Kidney glomerular epithelial cell (primary cell): ENCODE measurements at places on chromosomes 1 and 21.

GRCh38 chr1:26315874-26316850 is 1.6 kb upstream of the CD52 start:
- no peak for DNase-seq

DNA sequence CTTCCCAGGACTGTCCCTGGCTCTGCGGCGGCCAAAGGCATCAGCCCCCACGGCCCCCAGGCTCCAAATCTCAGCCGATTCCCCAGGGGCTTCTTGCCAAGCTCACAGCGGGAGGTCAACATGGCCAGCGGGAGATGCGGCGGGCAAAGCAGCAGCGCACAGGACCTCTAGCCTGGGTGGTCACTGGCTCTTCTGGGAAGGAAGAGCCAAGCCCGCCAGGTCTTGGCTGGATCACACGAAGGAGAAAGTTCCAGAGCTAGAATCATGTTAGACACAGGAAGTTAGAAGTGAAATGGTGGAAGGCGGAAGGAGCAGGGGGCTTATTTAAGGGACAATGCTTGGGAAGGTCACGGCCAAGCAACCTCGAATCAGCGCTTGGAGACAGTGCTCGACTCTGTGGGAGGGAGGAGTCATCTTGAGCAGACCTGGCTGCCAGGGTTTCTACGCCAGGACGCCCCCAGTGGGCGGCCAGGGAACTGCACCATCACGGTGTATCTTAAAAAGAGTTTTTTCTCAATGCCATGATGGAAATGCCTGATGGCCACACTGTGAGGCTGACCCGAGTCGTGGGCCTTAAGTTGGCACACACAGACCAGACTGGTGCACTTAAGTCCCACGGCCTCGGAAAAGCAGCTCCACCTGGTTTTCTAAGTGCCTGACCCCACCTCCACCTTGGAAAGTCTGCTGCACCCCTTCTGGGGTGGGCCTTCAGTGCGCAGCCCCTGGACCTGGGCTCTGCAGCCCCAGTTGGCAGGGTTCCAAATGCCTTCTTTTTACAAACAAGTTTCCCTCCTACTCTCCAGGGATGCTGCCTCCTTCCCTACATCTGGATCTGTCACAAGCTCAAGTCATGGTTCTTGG is 29.3 kb downstream of the SLC66A1 start:
- DNase-seq: peak; percentile 43

- DNase-seq: peak; percentile 80
These were observed 84.1 kb upstream of the ZNF326 start for GRCh38 chr1:89910780-89911179.

- DNase-seq: no peak
These were observed 14.2 kb downstream of the TNFRSF14 start for GRCh38 chr1:2570332-2570731.

- DNase-seq: no peak
These were observed 2.0 kb upstream of the NHLH2 start for GRCh38 chr1:115842948-115843347.

DNA sequence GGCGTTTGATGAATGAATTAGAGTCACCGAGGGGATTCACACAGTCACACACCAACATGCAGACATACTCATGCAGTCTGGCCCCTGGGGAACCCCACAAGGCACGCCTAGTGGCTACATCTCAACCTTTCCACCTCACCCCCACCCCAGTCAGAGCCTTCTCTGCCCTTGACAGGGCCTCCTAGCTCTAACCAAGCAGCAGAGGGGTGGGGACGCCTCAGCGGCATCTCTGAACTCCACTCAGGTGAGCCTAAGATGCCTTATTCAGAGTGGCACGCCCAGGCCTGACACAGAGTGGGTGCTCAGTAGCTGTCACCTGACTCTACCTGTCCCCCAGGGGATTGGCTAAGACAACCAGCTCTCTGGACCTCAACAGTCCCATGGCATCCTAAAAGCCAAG is 3.7 kb upstream of the SDC3 start:
- no peak for DNase-seq

DNA sequence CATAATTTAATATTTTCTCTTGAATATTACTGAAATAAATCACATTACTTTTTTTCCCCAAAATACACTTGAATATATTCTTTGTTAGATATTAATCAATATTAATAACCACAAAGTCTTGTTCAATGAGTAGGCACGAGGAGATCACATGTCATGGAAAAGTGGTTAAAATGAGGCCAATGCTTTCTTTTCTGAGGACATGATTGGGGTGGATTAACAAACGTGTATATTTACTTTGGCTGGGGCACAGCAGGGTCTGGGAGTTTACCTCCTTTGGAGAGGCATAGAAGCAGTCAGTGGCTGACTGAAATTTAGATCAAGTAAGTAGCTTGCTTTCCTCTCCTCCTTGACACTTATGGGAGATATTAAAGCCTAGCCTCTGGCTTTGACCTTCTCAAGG is 664.3 kb upstream of the B3GALT2 start:
- no peak for DNase-seq

DNA sequence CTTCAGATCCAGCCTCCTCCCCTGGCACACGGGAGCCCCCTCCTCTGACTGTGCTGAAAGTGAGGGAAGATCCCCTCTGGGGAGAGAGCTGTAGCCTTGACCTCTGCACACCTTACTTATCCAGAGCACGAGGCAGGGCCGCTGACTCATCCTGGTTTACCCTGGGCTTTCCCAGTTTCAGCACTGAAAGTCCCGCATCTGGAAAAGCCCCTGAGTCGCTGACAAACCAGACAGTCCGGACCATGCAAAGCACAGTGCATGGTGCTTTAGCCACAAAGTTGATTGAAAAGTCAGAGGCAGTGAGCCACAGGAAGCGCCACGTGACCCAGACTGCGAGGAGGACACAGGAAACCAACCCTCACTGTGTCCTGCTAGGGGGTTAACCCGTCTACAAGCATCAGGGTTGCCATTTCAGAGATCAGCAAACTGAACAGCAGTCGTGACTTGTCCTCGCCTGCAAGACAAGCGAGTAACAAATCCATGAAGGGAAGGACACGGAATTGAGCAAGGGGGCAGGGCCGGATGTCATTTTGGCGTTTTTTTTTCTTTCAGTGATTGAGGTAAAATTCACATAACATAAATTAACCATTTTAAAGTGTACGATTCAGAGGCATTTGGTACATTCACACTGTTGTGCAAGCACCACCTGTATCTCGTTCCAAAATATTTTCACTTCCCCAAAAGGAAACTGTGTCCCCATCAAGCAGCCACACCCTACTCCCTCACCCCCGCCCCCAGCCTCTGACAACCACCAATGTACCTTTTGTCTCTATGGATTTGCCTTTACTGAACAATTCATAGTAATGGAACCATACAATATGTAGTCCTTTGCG is 19.9 kb upstream of the IFNGR2 start:
- DNase-seq: peak; percentile 65

DNA sequence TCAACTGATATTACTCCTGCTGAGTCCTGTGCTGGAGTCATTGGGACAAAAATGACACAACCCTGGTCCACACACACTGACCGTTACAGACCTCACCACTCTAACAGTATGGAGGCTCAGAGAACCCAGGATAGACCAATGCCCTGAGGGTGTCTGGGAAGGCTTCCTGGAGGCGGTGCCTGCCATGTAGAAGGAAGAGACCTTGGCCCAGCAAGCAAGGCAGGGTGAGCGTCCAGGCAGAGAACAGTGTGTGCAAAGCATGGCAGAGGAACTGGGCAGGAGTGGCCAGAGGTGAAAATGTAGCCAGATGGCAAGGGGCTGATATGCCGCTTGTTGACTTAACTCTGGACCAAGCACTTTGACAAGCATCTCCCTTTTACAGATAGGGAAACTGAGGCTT is 85.5 kb downstream of the VWA5B1 start:
- DNase-seq: no peak

GRCh38 chr1:67496329-67496728 is 66.1 kb upstream of the SERBP1 start:
- DNase-seq: no peak

DNA sequence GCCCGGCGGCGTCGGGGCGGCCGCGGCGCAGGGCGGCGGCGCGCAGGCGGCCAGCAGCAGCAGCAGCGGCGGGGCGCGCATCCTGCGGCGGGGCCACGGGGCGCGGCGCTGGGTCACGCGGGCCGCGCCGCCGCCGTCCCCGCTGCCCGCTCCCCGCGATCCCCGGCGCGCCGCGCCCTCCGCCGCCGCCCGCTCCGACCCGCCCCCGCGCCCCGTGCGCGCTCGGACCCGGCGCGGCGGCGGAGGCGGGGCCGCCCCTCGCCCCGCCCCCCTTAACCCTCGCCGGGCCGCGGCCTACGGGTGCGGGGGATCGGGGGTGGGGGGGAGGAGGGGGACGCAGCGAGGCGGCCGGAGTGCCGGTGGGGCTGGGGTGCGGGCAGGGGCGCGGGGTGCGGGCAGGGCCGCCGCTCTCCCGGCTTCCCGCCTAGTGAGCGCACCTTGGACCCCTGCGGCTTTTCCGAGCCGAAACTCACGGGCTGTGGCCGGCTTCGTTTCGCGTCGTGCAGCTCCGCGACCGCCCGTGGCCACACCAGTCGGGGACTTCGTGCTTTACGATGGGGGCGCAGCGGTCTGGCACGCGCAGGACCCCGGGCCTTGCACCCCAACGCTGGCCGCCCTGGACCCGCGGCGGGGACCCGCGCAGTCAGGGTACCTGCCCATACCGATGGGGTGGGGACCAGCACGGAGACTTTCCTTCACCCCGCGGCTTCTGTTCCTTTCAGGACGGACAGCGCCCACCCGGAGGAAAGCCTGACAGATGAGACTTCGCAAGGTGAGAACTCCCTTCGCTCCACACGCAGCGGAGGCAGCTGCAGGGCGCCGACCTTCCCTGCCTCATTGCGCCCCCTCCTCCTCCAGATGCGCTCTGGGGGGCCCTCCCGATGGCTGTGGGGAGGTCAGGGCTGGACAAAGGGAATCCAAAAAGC is at the start of gene FNDC10:
FNDC10 (minus strand) TSS at position 201 of the 926 bp plus-strand sequence; CDS start at position 81, 120 bp downstream.
- no peak for DNase-seq

DNA sequence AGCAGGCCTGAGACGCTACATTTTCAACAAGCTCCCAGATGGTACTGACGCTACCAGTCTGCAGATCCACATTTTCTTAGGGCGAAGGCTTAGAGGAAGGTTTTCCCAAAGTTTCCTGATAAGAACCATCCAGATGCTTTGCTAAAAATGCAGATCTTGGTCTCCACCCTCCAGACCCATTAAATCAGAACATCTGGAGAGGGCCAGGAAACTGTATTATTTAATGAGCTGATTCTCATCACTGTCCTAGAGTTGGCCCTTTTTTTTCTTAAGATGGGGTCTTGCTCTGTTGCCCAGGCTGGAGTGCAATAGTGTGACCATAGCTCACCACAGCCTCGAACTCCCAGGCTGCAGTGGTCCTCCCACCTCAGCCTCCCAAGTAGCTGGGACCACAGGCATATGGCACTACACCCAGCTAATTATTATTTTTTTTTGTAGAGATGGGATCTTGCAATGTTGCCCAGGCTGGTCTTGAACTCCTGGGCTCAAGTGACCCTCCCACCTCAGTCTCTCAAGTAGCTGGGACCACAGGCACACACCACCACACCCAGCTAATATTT is 67.2 kb upstream of the EFHD2 start:
- DNase-seq: no peak

GRCh38 chr21:26377111-26377694 is 195.9 kb downstream of the CYYR1 start:
- DNase-seq: no peak

DNA sequence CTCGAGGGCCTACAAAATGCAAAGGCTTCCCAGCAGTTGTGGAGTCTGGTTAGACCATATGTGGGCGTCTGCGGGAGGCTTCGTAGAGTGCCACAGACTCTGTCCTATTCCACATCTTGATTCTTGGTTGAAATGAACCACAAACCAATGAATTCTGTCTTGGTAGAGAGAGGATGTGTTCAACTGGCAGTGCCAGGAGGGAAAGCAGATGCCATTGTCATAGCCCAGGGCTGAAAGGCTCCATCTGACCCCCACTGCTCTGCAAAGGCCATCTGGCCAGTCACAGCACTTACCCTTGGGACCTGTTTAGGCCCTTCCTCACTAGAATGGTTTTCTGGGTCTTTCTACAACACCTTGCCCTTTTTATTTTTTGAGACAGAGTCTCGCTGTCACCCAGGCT is 22.1 kb downstream of the ACOT11 start:
- no peak for DNase-seq

DNA sequence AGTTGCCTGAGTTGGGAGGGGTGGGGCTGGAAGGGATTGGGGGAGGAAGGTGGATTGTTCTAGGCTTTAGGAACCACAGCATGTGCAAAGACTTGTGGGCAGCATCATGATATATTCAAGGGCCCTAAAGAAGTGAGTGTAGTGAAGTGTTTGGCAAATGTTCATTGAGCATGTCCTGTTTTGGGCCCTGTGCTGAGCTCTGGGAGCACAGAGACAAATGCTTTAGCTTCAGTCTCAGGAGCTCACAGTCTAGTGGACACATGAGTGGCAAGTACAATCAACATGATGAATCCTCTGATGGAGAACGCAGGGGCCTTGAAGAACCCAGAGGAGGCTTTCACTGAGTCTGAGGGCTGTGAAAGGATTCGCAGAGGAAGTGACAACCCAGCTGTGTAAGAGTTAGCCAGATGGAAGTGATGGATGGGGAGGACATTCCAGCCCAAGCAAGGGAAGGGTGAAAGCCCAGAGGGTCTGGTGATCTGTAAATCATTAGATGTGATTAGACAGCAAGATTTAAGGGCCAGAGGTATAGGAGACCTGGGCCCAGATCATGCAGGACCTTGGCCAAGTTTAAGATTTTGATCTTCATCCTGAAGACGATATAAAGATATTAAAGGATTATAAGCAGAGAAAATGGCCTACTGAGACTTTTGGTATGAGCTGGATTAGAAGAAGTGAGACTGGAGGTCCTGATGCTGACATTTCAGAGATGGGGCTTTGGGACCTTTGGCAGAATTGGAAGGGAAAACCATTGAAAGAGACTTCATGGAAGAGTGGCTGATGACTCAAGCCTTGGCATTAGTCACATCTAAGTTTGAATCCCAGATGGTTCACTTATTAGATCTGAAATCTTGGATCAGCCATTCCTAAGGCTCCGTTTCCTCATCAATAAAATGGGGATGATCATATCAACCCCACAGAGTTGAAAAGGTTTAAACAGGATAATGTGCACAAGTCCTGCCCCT is 4.6 kb downstream of the IPO13 start:
- DNase-seq: peak; percentile 54

- no peak for DNase-seq
These were observed 5.8 kb downstream of the ROR1 start for GRCh38 chr1:63779338-63780211.

DNA sequence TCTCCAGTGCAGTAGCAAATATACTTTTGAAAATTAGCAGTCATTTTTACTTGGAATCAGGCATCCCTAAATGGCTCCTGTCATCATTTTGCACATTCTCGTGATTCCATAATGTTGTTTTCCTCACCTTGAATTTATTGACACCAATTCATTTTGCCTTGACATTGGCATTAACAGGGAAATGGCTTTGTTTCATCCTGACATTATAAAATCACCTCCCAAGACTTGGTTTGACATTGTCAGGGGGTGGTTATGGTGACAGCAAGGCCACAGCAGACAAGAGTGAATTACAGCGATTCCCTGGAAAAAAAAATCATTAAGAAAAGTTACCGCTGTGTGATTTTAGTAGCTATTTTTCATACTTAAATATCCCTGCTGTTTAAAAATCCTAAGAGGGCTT is 327.0 kb downstream of the NTNG1 start:
- DNase-seq: no peak

- no peak for DNase-seq
These were observed 144.0 kb downstream of the PGBD5 start for GRCh38 chr1:230282157-230282556.
